ENCODE measurements at places on chromosomes 5 and 9. TPM values are rescaled to one million over a fixed set of nuclear protein-coding genes. Genes with fewer than 3 reads are reported as not detected.

The DRD1 gene
- total RNA-seq, result 0.19 TPM

The TAL2 gene
- total RNA-seq, result 0.65 TPM

The LECT2 gene
- not detected for total RNA-seq

The PCDHA4 gene
- 5.3 TPM for total RNA-seq

The CAMK2A gene
- 0.28 TPM for total RNA-seq

The NRG2 gene
- 0.21 TPM for total RNA-seq

The FAXDC2 gene
- total RNA-seq, result 3.7 TPM

The ARHGEF28 gene
- 1.0 TPM for total RNA-seq
